ENCODE measurements at places on chromosomes 2 and 18.
A peak's percentile ranks its signal among the peaks of the same experiment; 100 is the strongest.

DNA sequence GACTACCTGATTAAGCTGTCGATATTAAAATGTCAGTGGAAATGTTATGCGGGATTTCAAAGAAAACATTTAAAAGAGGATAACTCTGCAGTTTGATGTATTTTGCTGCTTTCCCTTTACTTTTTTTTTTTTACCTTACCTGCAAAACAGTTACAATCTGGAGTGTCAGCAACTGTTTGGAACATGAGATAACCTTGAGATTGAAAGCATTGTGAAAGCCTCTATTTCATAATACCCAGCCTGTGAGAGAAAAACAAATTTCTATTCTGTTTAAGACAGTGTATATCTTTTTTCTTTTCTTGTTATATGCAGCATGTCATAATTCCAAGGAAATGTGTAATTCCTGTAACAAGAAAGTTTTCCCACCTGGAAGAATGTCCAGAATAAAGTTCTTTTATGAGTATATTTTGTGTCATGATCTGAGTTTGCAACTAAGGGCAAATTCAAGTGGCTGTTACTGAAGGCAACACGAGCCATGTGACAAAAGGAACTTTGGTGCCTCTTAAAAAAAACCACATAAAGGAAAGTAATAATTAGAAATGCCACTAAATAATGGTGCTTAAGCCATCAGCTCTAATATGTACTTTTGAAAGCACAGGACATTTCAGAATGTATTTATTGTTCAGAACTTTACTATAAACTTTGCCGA lies 297.0 kb upstream of the DSEL start:
- no peak for DNase-seq

- no peak for DNase-seq
Observed at GRCh38 chr2:127392828-127393578, 5.2 kb upstream of the MAP3K2 start.

DNA sequence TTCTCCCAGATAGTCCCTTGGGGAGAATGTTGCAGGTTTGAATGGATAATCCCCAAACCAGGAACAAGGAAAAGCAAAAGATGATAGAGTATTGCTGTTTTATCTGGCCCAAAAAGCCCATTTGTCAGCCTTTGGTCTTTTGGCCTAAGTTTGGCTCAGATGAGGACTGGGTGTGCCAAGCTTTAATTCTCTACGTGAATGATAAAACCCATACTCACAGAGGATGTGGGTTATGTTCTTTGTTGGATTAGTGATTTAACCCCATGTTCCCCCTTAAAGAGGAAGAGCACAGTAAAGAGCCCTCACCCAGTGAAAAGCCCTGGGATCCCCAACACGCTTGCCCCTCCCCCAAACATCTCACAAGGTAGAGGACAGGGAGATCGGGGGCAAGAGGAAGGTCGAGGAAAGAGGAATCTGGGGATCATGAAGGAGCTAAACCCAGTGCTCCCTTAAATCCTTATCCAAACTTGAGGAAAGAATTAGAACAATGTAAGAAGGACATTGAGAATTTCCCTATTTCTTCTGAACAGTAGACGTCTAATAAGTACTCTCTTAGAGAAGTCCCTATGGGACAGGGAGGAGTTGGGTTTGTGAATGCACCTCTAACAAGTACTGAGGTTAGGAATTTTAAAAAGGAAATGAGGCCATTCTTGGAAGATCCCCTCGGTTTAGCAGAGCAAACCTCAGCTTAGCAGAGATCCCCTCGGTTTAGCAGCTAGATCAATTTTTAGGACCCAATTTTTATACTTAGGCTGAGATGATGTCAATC lies 105.0 kb downstream of the HIBCH start:
- DNase-seq, result no peak

- no peak for DNase-seq
Observed at GRCh38 chr2:187876554-187876953, 322.3 kb upstream of the TFPI start.

DNA sequence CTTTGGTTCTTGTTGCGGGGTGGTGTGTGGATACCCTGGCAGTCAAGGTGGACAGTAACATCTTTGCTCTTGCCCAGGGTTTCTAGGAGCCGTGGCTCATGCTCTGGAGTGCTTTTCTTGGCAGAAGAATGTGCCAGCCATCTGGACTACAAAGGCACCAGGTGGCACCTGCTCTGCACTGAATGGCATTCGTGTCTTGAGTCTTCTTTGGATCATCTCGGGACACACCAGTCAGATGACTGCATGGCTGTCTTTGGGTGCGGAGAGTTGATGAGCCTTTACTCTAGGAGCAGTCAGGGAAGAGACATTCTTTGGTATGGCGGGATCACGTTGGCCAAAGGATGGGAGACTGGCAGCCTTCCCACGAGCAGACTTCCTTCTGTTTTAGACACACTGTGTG lies 104.1 kb upstream of the SEC11C start:
- no peak for DNase-seq

GRCh38 chr2:105797298-105797819 lies 52.6 kb downstream of the NCK2 start:
- peak; percentile 47 for DNase-seq

GRCh38 chr2:67585400-67585799 lies 188.3 kb downstream of the ETAA1 start:
- DNase-seq, result no peak

GRCh38 chr2:120392923-120393322 lies 47.0 kb downstream of the INHBB start:
- no peak for DNase-seq

DNA sequence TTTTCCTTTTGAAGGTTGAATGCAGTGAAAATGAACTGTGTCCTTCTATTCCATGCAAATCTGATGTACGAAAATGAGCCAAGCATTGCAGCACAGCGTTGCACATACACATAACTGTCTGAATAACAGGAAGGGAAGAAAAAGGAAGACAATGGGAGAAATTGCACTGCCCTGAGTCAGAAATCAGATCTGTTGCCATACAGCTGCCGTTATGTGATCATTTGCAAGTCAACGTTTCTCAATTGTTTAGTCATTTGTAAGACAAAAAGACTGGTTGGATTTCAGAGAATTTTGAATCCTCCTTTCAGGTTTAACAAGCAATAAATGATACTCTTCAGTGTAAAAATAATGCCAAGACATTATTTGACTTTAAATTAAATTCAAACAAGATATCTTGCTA lies 284.1 kb downstream of the DSEL start:
- DNase-seq, result peak; percentile 26

- no peak for DNase-seq
Observed at GRCh38 chr18:78798402-78799175, 181.0 kb upstream of the SALL3 start.

DNA sequence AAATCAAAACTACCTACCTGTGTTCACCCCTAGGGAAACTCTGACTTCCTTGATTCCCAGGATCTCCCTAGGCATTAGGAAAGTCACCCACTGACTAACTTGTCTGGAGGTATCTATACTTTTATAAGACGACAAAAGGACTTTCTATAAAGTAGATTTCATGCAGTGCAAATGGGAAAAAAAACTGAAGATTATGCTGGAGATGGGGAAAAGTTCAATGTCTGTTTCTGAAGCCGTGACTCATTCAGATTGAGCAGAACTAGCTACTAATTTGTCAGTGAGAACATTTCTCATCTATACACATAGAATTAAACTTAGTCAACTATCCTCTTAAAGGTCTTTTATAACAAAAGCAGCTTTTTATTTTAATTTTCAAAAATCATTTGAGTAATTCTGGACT lies 6.0 kb downstream of the SEPTIN10 start:
- no peak for DNase-seq

DNA sequence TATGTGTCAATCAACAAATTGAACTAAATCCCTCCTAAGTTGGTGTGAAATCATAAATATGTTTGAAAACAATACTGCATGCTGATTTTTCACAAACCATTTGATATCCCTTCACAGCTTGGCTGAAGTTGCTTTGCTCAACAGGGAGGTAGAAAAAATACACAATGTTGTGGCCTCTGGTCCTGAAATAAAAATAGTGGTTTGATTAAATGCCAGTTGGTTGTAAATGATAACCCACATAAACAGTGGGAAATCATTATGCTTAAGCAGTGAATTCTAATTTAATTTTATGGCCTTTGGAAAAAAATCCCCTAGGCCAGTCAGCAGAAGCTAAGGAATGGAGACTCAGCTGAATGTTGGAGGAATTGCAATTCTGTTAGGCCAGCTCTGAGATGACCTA lies 359.4 kb upstream of the CWC22 start:
- DNase-seq, result no peak

GRCh38 chr2:144508172-144508851 lies 11.6 kb downstream of the ZEB2 start:
- DNase-seq, result peak; percentile 65

DNA sequence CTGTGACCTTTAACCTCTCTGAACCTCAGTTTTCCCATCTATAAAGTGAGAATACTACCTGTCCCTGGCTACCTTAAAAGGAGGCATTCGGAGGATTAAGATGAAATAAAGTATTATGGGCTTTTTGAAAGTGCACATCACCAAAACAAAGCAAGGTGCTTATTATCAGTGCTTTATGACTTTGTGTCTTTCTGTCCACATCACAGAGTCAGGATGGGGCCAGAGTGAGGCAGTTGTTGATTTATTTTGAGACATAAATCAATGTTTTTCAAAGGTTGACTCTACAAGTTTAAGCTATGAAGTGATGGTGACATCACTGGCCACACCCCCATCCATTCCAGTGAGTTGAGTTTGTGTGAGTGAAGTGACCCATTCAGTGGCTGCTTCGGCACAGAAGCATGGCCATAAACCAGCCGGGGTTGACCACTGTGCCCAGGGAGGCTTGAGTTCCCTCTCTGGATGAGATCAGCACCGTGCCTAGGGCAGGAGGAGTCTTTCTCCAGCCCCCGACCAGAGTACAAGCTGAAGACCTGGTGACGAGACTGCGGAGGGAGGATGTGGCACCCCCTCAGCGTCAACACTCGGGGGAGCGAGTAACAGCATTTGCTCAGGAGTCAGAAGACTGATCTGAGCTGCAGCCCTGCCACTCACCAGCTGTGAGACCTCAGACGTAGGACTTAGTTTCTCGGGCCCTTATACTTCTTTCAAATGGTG lies 89.0 kb upstream of the PPP1CB start:
- DNase-seq, result no peak

GRCh38 chr18:78517973-78518372 lies 461.6 kb upstream of the SALL3 start:
- no peak for DNase-seq

GRCh38 chr2:217218269-217219163 lies 358.7 kb upstream of the TNP1 start:
- peak; percentile 71 for DNase-seq

DNA sequence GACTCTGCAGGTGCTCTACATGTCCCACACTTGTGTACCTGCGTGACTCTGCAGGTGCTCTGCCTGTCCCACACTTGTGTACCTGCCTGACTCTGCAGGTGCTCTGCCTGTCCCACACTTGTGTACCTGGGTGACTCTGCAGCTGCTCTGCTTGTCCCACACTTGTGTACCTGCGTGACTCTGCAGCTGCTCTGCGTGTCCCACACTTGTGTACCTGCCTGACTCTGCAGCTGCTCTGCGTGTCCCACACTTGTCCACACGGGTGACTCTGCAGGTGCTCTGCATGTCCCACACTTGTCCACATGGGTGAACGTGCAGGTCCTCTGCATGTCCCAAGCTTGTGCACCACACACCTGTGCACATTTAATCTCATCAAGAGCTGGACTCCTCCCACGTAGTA lies 576.7 kb upstream of the SALL3 start:
- DNase-seq, result no peak

DNA sequence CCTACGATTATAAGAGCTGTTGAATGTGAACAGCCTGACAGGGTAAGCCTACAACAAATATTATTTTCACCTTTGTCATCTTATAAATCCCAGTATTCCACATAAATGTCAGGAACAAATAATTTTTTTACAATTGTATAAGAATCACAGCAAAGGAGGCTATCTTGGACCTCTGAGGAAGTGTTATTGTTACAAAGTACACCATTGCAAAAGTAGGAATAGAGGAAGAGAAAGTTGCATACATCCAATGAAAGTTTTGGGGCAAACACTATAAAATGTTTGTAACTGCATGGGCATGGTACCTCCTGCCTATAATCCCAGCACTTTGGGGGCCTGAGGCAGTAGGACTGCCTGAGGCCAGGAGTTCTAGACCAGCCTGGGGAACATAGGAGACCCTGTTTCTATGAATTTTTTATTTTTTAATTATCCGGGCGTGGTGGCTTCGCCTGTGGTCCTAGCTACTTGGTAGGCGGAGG lies 715 bp upstream of the MEMO1 start:
- DNase-seq, result peak; percentile 60

- no peak for DNase-seq
Observed at GRCh38 chr2:224997802-224998201, 44.5 kb downstream of the DOCK10 start.

GRCh38 chr2:158518084-158518483 lies 61.3 kb downstream of the PKP4 start:
- peak; percentile 35 for DNase-seq

DNA sequence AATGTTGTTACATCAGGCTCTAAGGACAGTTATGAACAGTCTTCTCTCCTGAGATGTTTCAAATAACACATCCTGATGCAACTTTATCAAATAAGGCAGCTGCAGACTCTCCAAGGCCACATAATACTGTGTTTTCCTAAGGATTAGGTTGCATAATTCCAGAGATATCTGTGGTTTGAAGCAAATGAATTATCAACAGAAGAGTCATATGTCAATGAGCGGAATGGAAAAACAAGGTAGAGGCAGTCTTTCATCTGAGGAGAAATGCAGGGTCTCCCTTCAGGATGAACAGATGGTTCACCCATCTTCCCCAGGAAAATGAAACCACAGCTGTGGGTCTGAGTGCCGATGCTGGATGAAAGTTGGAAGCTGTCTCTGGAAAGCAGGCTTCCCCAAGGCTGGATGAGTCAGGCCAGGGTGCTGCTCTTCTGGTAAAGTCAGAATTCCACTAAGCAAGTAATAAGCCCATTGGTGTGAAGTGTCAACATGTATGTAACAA lies 22.2 kb downstream of the LYG1 start:
- DNase-seq, result no peak
